HT1080 (cell line): ENCODE measurements at places on chromosomes 16 and 17.

DNA sequence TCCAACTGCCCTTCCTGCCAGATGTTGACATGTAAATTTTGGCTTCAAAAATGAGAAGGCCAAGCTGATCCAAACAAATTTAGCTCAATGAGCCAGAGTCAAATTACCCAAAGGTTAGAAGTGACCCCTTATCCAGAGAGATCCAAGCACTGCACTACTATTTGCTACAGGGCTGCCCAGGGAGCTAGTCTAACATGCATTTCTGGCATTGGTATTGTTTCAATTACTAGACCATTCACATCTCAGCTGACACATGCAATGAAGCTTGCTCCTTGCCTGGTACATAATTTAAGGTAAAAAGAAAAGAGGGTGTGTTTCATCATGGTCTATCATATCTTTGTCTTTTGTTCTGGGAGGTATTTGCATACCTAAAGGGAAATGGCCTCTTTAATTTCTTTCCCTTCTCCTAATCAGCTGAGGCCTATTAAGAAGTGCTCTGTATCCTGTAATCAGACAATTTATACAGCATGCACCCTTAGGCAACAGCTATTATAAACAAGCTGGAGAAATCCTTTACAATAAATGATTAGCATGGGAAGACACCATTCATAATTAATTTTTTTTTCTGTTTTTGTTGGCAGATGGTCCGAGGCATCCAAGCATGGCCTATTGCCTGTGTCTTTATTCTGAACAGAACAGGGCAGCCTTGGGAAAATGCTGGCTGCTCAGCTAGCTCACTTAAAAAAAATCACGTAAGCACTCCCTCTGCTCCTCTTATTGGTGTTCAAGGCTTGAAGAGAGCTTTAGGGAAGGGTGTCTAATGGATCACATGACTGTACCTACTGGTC is 161.5 kb upstream of the SALL1 start:
- DNase-seq: no peak

DNA sequence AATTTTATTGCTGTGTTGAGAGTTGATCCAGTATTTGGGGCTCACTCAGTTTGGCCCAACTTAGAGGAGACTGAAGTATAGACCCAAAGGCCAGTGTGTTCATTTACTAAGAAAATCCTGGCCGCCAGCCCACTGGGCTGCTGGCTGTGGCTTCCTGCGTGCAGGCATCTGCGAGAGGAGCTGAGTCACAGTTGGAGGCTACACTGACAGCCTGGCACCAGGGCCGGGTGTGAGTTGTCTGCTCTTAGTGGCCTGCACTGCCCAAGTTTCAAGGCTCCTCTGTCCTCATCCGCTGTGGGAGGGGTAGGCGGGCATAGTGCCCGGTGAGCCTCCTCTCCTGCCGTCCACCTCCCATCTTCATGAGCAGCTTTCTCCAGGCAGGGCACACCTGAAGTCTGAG is 54.2 kb downstream of the PLD6 start:
- DNase-seq: peak; percentile 97

DNA sequence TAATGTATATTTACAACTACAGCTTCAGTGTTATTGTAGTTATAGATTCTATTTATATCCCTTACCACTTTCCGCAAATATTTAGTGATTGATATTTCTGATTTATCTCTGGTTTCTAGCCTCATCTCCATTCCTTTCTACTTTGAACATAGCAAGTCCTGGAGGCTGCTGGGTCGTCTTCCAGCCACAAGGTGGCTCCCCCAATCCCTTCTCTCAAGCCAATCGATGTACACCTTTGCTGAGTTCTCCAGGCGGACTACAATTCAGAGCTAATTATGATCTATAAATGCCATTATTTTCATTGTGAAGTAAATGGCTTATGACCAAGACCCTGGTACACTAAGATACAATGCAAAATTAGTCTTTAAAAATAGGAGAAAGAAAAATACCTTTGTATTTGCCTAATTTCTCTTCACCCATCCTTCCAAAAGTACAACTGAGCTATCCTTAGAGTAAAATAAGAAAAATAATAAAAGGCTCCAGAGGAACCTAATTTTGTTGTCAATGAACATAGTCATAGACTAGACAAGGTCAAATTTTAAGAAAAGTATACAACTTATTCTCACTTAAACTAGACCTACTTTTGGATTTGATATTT is 122.1 kb downstream of the SKAP1 start:
- DNase-seq: peak; percentile 57

DNA sequence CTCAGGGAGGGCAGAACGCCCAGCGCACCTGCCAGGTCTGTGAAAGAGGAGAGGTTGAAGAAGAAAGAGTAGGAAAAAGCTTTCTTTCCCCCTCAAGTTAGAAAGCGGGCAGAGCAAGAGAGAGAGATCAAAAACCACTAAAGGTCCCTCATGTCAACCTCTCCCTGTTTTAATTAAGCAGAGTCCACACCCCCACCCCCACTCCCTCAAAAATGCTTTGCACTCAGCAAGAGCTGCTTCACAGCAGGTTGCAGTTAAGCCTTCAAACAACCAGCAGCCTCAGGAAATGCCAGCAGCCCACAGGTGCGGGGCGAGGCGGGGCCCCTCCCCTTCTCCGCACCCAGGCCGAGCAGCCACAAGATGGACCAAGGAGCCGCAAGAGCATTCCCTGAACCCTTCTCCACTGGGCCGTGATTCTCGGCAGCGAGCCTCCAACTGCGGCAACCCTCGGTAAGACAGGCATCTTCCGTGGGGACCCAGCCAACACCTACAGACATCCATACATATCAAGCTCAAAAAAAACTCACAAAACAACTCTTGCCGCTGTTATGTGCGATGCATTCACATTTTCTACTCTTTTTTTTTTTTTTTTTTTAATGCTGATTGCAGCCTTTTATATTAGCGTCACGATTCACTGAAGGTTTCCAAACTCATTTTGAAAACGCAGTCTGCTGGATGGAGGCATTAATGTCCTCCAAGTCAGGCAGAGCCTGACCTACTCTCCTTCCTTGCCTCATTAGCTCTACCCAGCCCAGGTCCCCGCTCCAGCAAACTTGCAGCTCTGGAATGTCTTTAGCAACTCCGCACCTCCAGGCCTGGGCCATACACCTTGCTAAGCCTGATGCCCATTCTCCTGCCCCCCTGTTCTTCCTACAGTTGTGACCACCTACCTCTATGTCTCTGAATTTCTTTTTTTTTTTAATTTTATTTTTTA is 66.1 kb downstream of the AXIN2 start:
- no peak for DNase-seq

DNA sequence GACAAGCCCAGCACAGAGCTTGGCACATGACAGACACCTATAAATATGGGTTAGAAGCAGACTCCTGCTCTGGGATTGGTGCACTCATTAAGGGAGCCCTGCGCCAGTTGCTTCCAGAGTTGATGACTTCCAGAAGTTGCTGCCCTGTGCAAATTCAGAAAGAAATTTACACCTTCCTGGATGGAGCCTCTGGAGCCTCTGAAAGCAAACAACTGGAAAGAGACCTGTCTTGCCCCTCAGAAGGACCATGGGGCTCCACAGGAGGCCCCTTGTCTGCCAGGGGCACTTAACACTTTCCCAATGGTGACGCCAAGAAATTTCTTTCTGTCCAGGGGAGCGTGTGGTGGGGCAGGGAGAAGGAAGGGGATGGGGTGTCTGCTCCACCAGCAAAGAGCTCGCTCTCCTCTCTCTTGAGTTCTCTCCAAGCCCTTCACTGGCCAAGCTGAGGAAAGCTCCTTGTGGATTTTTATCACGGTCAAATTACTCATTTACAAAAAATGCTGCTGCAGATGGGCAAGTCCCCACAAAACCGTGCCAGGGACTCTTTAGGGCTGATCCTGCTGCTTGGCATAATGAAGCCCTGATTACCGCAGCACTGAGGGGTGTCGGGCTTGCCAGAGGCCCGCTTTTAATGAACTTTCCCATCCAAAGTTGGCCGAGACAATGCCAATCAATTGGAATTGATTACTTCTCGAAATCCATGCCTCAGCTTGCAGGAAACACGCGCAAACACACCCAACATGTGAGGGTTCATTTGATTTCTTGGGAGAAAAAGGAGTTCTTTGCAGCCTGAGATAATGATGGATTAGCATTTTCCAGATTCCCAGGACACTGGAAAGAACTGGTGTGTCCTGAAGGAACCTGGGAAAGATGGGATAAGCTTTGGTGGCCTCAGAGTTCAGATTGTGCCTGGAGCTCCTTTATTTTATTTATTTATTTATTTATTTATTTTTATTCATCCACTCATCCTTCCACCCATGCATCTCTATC is 583.6 kb upstream of the CDH5 start:
- DNase-seq: peak; percentile 44

GRCh38 chr17:71942626-71943025 is 178.2 kb upstream of the SOX9 start:
- no peak for DNase-seq

DNA sequence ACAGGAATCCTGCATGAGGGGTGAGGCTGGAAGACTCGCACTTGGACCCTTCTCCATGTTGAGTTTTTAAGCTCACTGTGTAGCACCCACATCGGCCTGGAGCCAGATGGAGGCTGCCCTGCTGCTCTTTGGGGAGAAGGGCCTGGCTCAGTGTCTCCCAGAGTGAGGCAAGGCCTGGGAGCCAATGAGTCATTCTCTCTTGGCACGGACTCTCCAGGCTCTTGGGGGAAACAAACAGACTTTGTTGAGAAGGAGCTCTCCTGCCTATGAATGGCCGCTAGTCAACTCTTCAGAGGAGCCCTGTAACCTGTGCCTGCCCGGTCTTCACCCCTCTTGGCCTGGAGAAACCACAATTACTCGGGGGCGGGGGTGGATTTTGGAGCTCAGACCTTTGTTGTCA is 50.8 kb upstream of the MAF start:
- DNase-seq: peak; percentile 88

- no peak for DNase-seq
Measured at GRCh38 chr16:5006348-5007193, 27.2 kb downstream of the NAGPA start.

DNA sequence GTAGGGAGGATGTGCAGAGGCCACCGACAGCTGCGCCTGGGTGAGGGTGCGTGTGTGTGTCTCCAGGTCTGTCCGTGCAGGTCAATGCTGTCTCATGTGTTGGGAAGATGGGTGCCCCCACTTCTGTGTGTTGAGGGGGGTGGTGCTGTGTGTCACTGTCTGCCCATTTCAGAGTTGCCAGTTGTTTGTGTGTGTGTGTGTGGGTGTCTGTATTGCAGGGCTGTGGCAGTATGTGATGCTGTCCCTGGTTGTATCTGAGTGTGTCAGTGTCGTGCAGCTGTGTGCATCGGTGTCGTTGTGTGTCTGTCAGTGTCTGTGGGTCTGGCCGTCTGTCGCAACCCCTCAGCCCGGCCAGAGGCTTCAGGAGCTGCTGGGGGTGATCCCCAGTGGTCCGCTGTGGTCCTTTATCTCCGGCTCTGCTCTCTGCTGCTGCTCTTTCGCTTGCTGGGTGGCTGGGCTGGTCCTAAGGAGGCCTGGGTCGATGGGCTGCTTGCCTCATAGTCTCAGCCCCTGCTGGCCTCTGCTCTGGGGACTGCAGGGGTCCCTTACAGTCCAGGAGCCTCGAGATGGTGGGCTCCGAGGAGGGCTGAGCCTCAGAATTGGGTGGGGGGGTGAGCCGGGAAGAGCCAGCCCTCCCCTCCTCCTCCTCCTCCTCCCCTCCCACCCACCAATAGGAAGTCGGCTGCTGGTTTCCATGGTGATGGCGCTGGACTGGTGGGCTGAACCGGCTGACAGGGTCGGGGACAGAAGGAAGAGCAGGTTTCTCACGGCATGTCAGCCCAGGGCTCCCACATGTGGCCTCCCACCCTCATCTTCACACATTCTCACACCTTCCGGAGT is at the start of gene TSPOAP1:
Gene TSPOAP1, minus strand, starts transcription at position 601 of the 840 bp plus-strand sequence. CDS start 875 bp downstream, outside the sequence.
- no peak for DNase-seq

- no peak for DNase-seq
Measured at GRCh38 chr17:39352511-39352910, 48.9 kb downstream of the FBXL20 start.

DNA sequence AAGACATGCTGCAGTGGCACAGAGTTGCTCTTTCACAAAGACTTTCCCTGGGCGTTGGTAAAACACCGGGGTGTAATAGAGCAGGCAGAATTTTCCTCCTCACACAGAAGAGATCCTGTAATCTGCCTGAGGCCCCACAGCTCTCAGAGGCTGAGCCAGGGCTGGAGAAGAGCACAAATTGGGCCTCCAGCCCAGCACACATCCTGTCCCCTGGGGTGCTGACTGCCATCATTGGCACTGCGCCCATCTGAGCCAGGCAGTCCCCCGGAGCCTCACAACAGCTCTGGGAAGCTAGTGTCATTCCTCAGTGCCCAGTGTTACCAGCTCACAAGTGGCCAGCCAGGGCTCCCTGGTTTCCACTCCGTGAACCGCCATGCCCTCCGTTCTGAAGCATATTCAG is 119.4 kb downstream of the SOCS1 start:
- DNase-seq: peak; percentile 86

- DNase-seq: no peak
Measured at GRCh38 chr17:30558686-30559545, 81.7 kb downstream of the GOSR1 start.

GRCh38 chr17:27224526-27225315 is 69.2 kb upstream of the WSB1 start:
- DNase-seq: peak; percentile 76

DNA sequence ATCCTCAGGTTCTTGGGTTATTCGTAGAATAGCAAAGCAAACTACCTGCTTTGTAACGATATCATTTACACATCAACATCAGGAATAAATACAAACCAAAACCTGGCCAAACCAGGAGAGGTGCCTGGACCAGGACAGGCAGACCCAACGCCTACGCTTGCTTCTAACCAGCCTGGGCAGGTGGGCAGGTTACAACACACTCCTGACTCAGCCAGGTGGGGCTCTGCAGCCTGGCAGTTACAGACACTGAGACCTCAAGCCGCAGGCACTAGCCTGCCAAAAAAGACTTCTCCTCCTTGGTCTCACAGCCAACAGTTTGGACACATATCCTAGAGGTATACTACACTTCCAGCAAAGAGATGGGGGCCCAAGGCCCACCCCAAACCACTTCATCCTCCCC is 14.0 kb downstream of the ANKRD11 start:
- DNase-seq: no peak

DNA sequence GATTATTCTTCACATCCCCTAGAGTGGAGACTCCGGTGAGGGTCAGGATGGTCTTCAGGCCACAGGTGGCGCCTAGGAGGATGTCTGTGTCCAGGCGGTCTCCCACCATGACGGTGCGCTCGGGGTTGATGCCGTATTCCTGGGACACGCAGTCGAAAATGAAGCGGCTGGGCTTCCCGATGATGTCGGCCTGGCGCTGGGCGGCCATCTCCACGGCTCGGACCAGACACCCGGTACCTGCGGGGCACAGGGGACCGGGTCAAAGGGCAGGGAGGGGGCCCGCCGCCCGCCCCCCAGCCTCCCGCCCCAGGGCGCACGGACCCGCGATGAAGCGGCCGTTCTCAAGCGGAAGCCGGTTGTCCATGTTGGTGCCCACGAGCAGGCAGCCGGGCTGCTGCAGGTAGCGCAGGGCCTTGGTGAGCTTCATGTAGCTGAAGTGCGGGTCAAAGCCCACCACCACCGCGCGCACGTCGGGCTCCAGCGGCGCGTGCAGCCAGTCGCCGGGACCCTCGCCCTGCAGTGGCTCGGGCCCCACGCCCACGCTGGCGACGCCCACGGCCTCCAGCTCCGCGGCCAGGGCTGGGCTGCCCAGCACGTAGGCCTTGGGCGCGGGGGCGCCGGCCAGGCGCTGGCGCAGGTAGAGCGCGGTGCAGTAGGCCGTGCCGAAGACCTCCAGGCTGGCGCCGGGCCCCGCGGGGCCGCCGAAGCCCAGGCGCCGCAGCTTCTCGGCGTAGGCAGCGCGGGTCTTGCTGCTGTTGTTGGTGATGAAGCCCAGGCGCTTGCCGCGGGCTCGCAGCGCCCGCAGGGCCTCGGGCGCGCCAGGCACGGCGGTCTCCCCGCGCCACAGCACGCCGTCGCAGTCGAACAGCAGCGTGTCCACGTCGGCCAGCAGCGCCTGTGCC is 572 bp downstream of the PGP start:
- no peak for DNase-seq

GRCh38 chr17:75941442-75941819 is 589 bp upstream of the FBF1 start:
- DNase-seq: no peak
